ENCODE measurements at places on chromosomes 7 and 10.

GRCh38 chr7:18995270-18995671 lies 122.2 kb downstream of the TWIST1 start:
- DNase-seq, result no peak

DNA sequence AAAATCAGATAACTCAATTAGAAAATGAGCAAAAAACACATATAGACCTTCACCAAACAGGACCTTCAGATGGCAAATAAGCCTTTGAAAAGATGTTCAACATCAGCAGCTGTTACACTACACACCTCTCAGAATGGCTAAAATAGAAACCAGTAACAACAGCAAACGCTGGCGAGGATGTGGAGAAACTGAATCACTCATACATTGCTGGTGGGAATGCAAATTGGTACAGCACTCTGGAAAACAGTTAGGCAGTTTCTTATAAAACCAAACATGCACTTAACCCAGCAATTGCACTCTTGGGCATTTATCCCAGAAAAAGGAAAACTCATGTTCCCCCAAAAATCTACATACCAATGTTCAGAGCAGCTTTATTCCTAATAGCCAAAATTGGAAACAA lies 37.7 kb upstream of the SMARCD3 start:
- DNase-seq, result no peak

- DNase-seq, result no peak
These were observed 182.5 kb downstream of the LRMDA start for GRCh38 chr10:75613685-75614504.

DNA sequence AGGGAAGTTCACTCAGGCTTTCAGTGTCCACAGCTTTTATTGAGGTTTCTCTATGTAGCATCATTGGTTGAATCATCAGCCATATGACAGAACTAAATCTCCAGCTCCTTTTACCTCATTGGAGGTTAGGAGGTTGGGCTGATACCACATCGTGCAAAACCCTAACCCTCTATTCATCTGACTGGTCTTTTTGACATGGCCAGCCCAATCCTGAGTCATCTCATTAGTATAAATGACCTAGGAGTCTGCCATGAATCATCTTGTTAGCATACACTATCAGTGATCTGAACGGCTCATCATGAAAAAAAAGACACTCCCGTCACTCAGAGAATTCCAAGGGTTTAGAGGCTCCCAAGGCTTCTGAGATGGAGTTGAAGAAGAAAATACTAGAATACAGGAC lies 669.8 kb upstream of the POT1 start:
- no peak for DNase-seq

DNA sequence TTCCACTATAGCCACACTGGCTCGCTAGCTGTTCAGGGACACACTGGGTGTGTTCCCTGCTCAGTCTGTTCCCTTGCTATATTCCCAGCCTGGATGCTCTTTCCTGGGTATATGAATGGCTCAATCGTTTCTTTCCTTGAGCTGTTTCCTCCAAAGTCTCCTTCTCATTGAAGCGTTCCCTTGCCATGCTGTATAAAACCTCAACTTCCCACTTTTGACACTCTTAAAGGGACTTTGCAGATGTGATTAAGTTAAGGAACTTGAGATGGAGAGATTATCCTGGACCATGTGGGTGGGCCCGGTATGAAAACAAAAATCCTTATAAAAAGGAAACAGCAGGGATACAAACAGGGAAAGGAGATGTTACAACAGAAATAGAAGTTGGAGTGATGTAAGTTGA lies 973.1 kb downstream of the LRMDA start:
- DNase-seq, result no peak

DNA sequence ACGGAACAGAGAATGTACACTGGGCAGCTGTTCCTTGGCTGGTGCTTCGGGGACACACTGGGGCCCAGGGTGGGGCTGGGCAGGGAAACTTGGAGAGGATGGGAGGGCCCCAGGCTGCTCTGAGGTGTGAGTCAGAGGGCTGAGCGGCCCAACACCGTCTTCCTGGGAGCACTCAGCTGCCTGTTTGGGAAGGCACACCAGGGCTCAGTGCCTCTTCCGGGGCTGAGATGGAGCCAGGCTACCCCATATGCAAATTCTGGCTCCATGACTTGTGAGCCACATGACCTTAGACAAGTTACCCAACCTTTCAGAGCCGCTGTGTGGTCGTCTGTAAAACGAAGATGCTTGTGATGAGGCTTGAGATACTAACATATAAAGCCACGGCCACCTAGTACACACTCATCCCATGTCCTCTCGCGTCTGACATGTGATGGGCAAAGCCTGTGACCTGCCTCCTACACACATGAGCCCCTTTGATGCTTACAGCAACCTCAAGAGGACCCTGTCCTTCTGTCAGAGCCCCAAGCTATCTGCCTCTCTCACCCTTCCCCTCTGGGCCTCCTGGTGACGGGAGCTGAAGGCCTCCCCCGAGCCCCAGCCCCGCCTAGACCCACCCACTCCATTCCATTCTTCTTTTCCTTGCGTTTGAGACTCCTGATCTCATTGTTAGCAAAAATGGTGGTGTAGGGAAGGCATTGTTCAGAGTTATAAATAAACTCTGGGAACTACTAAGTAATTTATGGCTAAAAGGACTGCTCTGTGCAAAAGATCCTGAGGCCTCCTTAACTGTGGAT lies 26.1 kb downstream of the KLRG2 start:
- no peak for DNase-seq

DNA sequence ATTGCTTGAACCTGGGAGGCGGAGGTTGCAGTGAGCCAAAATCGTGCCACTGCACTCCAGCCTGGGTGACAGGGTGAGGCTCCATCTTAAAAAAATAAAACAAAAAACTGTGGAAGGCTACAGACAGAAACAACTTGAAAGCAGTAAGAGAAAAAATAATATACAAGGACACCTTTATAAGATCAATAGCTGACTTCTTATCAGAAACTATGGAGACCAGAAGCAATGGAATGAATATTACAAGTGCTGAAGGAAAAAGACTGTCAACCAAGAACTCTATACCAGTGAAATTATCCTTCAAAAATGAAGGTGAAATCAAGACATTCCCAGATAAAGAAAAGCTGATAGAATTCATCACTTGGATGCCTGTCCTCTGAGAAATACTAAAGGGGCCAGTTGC lies 49.0 kb downstream of the RBAK start:
- no peak for DNase-seq

DNA sequence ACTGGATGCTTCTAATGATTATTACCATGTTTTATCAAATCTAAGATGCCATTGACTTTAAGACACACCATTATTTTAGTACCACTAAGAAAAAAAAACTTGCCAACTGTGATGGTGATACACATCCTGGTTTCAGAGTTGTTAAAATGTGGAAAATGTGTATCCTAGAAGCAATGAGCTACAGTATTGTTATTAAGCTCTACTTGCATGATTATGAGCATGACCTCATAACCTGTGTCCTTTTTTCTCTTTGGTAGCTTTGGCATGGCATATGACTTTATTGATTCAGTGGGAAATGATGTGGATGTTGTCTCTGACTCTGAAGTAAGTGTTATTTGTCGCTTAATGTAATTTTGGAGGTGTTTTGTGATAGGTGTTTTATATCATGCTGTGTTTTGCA lies 3.3 kb downstream of the EDRF1 start:
- DNase-seq, result no peak

DNA sequence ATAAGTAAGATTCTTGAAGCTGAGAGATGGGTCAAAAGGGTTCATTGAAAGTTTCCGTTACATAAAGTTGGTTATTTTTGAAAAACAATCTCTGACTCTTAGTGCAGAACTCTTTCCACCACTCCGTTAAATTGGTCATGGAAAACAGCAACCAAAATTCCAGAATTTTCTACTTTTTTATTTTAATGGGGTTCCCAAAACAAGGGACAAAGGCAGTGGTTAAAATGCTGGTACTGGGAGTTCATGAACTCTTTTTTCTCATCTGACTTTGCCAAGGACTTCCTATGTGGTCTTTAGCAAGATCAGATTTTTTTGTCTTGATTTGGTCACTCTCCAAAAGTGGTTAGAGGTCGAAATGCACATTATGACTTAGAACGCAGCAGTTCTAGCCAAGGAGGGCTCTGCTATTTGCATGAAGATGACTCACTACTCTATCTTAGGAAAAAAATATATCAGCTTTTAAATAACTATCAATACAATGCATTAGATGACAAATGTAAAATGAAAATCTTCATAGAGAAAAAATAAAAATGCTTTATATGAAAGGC lies 145.7 kb downstream of the REEP3 start:
- no peak for DNase-seq

- no peak for DNase-seq
These were observed 465.7 kb downstream of the AUTS2 start for GRCh38 chr7:70063927-70064326.

GRCh38 chr10:6128087-6128486 lies 39.3 kb downstream of the RBM17 start:
- DNase-seq, result no peak

DNA sequence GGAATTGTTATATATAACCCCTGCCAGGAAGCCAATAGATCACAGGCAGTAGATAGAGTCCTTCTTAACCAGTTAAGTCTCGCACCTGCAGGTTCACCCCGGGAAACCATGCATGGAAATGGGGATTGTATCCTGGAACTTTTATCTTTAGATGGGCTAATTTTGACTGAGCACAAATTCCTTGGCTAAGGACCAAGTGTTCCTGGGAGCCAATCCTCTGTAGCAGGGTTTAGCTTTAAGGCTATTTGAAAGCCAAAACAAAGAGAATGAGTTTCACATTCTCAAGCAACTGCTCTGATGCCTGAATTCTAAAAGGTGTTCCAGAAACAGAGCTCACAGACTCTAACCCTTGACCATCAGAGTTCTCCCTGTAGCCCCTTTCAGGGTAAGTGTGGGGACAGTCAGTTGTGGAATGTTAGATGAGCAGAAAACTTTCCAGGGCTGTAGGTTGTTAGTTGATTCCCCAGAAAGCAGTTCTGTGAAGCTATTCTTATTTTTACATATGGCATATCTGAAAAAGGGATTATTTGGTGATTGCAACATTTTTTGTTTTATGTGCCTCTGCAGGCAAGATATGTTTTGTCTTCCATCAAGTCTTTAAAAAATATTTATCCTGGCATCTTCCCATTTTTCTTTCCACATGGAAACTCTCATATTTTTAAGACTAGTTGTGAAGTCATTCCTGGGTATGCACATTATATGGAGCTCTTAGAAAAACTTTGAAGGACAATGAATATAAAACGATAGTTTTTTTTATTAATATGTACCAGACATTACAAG lies 16.2 kb upstream of the NPVF start:
- DNase-seq, result no peak

All from CD4-positive, alpha-beta T cell treated with Interleukin-17A for 4 hours (primary cell).